ENCODE measurements at places on chromosomes 11 and 22.

DNA sequence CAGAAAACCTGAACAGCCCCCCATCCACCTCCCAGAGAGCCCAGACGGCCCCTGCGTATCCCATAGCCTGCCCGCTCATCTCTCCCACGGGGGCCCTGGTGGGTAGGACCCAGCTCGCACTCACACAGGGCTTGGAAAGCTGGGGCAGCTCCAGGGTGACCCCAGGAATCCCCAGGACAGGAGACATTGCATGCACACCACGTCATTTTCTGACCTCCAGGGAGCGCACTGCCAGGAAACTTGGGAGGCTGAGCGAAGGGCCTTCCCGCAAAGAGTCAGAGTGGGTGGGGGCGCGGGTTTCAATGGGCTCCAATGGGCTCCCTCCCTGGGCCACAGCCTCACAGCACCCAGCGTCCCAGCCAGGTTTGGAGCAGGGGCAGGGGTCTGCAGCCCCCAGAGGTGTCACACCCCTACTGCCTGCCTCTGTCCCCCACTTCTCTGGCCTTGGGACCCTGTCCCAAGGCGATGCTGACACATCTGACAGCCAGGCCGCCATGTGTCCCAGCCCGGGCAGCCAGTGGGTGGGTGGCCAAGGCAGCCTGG lies 8.2 kb upstream of the SYT8 start:
- DNase-seq, result no peak

DNA sequence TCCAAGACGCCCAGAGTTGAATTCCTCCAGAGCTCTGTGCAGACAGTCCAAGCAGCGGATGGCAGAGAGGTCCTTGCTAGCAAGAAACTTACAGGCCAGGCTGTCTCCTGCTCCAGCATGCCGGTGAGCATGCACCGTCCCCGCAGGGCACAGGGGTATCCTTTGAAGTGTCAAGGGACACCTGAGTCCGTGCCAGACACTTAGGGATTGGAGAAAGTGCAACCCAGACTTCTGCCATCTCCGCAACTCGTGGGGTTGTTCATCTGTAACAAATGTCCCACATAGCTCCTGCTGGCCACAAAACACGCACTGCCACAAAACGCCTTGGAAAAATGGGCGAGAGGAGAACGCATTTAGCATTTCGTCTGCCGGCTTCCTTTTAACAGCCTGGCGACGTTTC lies 13.3 kb downstream of the TSPO start:
- DNase-seq, result no peak

DNA sequence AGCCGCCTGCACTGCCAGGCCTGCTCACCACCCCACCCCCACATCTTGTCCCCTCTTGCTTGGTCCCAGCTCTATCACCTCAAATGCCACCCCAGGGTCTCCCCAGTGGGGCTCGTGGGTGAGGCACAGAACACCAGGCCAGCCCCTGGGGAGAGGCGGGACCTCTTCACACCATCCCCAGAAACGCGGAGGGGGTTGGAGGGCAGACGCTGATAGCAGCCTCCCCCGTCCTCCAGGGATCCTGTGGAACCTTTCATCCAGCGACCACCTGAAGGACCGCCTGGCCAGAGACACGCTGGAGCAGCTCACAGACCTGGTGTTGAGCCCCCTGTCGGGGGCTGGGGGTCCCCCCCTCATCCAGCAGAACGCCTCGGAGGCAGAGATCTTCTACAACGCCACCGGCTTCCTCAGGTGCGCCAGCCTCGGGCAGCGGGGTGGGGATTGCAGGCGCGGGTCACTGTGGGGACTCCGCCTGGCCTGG lies 5.8 kb downstream of the PKP3 start:
- DNase-seq, result no peak

DNA sequence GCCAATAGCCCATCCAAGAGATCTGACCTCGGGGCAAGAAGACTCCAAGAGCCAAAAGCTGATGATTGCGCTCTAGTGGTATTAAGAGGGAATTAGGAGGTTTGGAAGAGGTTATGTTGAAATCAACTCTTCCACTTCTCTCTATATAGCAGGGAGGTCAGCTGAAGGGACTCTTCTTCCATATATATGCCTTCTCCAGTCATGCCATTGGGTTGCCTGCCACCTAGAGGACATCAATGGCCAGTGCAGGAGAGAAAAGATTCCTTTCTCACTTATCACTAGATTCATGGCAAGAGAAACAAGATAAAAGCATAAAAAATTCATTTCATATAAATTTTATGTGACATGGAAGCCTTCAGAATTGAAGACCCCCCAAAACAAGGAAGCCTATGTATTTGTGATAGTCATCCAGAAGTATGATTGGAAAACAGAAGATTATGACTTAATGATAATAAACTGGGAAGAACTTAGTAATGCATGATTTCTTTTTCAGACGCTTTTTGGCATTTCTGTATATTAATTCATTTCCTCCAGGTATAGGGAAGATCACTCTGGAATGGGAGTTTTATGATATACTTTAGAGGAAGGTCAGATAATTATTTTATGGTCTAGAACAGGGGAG lies 435.1 kb upstream of the DDI1 start:
- no peak for DNase-seq

- no peak for DNase-seq
These were observed 36.3 kb upstream of the TMEM45B start for GRCh38 chr11:129779342-129779741.

DNA sequence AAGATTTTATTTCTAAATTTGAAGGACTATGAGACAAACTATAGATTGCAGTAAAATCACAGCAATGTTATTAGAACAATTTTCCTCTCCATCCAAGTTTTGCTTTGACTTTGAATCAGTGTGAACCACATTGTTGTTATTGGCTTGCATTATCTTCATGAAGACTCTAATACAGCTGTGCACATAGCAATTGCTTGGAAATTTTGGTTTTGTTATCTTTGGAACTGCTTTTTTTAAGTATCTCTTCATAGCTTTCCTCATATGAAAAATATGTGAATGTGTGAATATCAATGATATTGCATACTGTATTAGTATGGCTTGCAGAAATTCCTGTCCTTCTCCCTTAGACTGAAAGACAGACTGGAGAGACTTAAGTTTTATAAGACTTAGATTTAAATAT lies 666.6 kb downstream of the LUZP2 start:
- DNase-seq, result no peak

DNA sequence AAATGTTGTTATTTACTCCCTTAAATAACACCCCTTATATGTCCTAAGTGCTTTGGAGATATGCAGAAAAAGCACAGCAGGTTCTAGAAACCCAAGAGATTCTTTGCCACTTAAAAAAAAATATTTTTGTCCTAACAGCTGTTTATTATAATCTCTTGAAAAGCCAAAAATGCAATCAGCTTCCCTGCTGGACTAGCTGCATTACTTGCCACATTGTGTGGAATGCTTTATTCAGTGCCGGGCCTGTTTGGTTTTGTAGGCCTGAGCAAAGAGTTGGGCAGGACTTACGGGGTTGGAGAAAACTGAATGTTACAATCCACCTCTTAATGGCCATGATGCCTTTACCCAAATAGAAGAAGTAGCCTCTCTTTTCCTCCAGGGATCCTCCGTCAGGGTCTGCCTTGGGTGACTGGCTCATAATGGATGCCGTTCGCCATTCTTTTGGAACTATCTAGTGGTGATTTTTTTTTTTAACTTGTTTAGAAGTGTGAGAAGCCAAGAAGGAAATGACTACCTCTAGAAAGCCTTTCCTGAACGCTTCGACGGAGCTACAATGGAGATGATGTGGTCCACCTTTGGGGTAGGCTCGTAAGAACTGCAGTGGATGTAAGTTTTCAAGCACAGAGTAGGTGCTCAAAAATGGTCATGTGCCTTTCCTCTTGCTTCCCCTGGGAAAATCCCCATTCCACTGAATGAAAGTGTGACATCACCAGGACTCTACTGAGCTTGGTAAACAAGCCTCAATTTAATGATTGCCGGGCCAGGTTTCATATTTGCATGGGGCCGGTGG lies 241.3 kb upstream of the NCAM1 start:
- DNase-seq, result no peak

DNA sequence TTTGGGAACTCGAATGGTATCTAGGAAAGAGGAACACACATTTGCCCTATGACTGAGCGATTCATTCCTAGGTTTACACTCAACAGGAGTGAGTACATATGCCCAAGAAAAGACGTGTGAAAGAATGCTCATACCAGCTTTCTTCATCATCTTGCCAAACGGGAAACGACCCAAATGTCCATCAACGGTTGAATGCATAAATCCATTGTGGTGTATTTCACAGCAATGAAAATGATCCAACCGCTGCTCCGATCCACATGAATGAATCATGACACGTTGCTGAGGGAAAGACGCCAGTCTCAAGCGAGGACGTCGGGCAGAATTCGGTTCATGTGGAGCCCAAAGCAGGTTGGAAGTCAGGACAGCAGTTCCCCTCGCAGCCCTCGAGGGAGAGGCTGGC lies 71.5 kb downstream of the CYTH4 start:
- no peak for DNase-seq

DNA sequence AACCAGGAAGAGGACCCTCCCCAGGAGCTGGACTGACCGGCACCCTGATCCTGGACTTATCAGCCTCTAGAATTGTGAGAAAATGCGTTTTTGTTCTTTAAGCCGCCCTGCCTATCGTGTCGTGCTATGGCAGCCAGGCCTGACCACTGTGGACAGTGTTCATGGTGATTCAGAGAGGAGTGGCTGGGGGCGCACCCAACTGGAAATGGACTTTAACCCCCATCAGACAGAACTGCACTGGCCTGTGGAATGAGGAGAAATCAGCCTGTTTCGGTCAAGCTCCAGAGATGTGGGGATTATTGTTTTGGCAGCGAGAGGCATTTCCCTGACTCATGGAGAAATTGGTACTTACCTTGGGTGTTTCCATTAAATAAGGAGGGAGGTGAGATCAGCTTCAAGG lies 1437.8 kb downstream of the BRD1 start:
- DNase-seq, result no peak

DNA sequence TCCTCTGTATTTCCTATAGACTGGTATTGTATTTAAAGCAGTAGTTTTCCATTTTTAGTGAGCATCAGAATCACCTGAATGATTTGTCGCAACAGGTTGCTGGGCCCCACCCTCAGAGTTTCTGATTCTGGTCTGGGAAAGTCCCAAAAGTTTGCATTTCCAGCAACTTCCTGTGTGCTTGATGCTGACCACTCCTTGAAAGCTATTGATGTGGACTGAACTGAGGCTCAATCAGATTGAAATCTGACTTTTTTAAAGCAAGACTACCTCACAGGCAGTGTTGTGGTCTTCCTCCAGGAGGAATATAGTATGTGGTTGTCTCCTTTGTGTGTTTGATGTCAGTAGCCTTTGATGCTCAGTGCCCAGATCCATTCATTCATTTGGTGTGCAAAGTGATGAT lies 17.2 kb upstream of the MPZL2 start:
- no peak for DNase-seq

- no peak for DNase-seq
These were observed 13.0 kb upstream of the UBASH3B start for GRCh38 chr11:122642472-122642922.

DNA sequence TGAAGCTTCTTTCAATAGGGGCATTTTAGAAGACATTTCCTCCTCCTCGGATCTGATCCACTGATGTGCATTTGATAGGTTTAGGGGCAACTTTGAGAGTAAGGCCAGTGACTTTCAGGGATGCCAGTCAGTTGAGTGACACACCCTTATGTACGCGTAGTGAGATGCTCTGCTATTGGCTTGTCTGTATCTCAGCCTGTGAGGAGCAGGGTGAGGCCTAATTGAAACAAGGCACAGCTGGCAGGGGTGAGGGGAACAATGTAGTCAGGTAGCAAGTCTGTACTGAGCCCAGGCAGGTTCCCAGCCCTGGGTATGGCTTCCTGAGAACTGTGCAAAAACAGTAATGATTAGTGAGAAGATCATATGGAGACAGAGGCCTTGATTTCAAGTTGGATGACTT lies 61.5 kb downstream of the STIM1 start:
- DNase-seq, result no peak

DNA sequence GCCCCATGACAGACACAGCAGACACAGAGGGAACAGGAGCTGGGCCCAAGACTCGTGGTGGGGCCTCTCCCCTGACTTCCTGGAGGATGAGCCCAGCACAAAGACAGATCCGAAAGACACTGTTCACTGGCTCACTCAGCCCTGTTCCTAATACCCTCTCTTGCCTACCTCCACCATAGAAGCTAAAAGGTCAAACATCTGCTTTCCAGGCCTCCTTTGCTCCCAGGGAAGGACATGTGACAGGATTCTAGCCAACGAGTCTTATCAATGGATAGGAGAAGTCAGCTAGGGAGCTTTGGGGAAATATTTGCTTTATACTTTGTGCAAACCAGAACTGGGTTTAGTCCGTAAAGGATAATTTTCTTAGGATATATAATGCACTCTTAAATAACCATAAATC lies 8.4 kb upstream of the CLMP start:
- no peak for DNase-seq

GRCh38 chr11:59216641-59217564 lies 4.2 kb upstream of the MPEG1 start:
- no peak for DNase-seq

GRCh38 chr22:17305076-17305475 lies 64.2 kb upstream of the CECR2 start:
- DNase-seq, result no peak

- no peak for DNase-seq
These were observed 741.5 kb downstream of the BRD1 start for GRCh38 chr22:49086181-49086580.

DNA sequence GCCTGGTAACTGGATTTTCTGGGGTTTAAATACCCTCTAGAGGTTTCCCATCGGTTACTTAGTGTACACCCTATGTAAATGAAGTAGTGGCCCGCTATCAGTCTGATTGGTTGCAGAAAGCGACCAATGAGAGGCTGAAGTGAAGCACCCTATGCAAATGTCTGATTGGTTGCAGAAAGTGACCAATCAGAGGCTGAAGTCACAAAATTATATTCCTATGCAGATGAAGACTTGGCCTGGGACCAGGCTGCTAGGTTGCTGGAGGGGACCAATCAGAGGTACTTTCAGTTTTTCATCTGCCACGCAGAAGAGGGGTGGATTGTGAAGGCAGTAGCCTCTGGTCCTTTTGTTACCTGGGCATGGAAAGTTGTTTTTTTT lies 134.8 kb downstream of the TBC1D22A start:
- no peak for DNase-seq

GRCh38 chr11:118930094-118930712 lies 4.5 kb upstream of the BCL9L start:
- peak; percentile 78 for DNase-seq

DNA sequence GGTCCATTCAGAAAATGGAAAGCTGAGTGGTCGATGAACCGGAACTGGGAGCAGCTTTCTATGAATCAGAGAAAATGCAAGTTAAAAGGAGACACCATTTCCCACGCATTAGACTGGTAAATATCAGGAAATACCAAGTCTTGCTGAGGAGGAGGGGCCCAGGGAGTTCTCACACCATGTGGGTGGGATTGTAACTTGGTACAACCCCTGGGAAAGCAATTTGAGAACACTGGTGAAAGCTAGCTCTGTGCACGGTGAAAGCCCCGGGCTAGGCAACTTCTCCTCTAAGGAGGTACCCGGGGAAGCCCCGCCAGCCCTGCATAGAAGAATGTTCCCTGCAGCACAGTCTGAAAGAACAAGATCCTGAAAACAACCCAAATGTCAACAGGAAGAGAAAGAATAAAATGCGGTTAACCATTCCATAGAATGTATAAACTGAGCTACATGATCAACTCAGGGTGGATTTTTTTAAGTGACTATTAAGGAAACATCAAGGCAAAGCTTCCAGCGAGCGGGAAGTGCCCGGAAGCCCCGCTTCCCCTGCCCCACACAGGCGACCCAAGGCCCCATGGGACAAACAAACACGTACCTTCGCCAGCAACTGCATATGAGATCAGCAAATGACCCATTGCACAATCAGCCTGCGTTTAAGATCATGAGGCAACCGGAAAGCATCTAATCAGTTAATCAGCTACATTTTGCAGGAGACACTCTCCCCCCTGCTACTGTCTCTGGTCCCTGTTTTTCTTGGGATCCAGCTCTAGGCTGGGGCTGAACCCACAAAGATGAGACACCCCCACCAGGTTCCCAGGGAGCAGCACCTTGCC lies 11.3 kb downstream of the SHANK2 start:
- DNase-seq, result no peak

All from stimulated activated CD8-positive, alpha-beta memory T cell treated with anti-CD3 and anti-CD28 coated beads, Interleukin-12 subunit alpha, Interleukin-12 subunit beta, amount 100 ng/mL, for 1 hour (primary cell).